ENCODE measurements at places on chromosomes 11 and 22. TPM values are rescaled to one million over a fixed set of nuclear protein-coding genes. Genes with fewer than 3 reads are reported as not detected.

GRCh38 chr22:25076336-25076735 is 123.3 kb upstream of the CRYBB3 start:
- DNase-seq: peak; percentile 29

DNA sequence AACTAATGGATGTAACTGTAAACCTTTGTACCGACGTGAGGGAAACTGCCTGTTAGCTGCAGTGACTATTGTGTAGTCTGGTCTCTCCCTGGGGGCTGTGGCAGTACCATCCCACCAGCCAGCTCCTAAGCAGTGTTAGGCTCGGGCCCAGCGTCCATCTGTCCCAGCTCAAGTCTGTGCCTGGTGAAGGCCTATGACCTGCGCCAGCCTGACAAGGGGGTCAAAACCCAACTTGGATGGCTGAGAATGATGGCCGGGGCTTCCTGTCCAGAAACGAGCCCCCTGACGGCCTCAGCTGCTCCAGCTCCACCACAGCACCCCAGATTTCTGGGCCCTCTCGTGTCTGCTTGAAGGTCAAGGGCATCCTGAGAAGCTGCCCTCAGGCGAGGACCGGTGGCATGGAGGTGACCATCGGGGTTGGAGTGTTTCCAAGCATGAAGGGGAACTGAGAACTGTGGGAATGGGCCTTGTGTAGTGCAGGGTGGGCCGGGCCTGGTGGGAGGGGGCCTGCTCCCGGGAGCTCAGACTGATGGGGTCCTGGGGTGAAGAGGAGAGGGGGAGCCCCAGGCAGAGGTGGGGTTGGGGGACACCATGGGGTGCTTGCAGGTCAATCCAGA is 14.3 kb upstream of the SPI1 start:
- no peak for DNase-seq

DNA sequence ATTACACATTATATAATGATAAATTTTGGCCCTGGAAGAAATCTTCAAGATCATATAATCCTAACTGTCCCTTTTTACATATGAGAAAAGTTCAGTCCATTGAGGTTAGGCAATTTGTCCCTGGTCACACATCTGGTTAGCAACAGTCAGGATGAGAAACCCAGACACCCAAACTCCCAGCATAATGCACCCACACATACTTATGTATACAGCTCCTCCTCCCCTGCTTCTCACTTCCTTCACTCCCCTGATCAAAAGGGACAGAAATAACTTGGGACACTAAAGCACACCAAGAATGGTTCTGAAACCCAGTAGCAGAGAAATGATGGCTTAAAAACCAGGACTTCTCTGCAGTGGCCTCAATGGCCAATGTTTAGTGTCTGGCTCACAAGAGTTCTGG is 11.1 kb downstream of the NUMA1 start:
- no peak for DNase-seq

DNA sequence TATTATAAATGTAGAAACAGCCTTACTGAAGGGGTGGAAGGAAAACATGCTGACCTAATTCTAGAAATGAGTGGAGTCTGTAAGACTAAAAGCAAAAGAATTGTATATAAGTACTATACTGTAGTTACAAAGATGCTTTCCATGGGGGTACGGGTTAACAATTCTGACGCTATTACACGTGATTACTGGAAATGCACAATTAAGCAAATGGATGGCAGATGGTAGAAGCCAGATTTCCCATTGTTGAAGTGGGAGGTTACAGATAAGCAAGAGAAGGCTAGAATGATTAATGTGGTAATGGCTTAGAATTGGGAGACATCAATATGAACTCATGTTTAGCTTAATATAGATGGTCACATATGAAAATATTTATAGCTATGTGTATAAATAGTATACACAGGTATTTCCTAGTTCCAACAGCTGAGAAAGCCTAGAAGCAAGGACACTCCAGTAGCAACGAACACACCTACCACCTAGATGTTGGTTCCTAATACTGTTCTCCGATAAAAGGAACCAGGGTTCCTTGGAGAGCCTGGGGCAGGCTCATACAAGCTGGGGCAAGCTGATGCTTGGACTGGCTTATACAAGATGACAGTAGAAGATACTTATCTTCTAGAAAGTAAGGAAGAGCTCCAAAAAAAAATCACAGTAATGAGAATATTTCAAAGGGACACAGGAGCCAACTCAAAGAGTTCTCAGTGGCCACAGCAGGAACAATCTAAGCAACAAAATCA is 13.5 kb downstream of the SMC1B start:
- no peak for DNase-seq

DNA sequence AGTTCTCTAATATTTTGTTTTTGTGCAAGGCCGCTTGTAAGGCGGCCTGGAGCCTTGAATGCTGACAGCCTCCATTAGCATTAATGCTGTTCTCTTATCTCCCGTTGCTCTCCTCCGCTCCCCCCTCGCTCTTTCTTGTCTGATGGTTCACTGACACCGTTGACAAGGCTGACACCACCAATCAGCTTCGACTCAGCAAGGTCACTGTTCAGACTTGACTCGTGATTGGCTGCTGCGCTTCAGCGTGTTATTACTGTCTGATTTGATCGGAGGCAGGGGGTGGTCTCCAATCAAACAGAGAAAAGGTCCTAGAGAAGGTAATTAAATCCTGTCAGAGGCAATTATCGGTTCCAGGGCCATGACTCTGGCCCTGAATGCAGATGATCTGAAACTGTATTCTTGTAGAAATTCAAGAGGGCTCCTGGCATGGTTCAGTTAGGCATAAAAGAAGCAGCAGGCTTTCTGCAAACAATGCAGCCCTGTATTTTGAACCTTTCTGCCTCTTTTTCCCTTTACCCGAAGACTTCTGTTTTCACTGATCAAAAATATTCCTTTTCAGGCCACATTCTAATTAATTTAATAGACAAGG is 49.3 kb upstream of the MPPED2 start:
- no peak for DNase-seq

DNA sequence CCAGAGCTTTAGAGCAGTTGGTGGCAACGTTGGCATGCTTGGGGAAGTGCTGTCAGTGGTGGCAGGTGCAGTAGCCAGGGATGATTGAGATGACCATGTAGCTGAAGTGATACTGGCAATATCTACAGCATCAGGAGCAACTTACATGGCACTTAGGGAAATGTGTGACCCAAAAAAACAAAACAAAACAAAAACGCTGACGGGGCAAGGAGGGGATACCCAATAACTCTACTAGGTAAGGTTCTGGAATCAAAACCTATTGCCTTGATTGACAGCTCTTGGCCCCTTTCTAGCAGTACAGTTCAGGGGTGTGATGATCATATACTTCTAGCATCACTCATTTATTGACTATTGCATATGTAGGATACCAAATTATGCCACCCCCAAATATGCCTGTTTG is 312.6 kb downstream of the AASDHPPT start:
- DNase-seq: no peak

- DNase-seq: no peak
These were observed 3.6 kb downstream of the PIK3IP1 start for GRCh38 chr22:31288496-31289240.

DNA sequence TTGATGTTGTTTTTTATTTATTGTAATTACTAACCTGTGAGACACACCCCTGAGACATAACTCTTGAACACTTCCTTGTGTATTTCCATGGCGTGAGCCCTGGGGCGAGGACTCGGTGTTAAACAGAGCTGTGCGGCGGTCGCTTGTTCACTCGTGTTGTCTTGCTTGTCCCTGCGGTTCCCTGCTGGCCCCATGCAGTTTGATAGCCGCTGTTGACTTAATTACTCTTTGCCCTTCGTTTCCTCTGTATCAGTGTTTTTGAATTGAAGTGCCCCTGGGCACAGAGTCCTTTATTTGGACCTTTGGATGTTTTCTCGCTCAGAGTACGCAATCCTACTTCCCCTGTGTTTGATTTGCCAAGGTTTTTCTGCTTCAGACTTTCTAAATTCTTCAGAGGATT is 52.7 kb downstream of the TBC1D22A start:
- no peak for DNase-seq

- no peak for DNase-seq
These were observed 9.6 kb upstream of the BIRC3 start for GRCh38 chr11:102307727-102308038.

DNA sequence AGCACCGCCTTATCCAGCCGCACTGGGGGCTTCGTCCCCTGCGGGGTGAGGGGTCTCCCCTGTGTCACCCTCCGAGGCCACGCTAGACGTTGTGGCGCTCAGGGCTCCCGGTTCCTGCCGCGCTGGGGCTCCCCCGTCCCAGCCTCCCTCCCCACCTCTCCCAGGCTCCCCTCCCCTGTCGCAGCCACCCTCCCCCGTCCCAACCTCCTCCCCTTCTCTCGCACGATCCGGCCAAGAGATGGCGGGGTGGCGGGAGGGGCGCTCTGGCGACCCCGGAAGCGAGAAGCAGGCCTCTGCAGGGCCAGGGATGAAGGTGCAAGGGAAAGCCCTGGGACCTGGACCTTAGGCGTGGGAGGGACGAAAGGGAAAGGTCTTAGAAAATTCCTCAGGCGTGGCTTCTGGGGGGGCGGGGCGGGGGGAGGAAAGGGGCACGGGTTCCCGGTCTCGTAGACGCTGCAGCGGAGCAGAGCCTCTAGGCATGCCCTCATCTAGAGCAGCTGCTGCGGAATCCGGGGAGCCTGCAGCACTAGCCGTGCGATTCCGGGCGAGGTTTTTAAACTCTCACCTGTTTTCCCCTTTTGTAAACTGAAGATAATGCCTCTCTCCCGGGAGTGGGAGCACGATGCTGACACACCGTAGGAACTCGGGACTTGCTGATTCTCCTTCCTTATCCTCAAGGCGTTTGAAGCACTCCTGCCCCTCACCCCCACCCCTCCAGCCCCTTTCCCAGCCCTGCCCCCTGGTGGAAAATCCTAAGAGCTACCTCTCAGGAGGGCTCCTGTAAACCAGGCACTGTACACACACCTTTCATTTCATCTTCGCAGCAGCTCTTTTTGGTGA is 14.4 kb downstream of the KCNJ5 start:
- no peak for DNase-seq

DNA sequence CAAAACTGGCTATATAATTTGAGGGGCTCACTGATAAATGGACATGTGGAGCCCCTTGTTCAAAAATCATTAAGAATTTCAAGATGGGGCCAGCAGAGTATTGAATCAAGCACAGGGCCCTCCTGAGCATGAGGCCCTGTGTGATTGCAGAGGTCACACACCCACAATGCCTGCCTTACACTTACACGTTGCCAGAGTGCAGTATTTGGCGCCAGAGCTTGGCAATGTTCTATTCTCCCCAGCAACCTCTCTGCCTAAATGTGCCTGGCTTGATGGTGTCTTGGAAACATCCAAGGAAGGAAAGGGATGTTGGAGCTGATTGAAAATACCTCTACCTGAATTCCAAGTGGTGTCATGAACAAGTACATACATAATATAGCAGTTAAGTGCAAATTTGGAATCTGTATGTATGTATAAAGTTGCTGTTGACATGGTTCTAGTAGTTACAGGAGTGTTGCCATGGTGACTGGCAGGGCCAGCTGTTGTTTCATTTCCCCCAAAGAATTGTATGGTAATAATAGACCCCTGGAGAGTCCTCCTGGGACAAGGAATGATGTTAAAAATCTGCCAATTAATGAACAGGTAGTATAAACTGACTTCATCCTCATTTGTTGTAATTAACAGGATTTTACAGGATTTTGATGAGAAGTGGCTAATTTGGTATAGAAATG is 205.7 kb upstream of the NAV2 start:
- DNase-seq: no peak

- DNase-seq: no peak
These were observed 697.9 kb upstream of the ANO5 start for GRCh38 chr11:21494946-21495345.

DNA sequence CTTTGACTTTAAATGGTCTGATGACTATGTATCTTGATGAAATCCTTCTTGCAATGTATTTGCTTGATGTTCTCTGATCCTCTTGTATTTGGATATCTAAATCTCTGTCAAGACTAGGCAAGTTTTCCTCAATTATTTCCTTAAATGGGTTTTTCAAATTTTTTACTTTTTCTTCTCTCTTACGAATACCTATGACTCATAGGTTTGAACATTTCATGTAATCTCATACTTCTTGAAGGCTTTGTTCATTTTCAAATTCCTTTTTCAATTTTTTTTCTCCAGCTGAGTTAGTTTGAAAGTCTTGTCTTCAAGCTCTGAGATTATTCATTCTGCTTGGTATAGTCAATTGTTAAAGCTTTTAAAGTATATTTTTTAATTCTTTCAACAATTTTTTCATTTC is 13.1 kb downstream of the OR10W1 start:
- no peak for DNase-seq

- no peak for DNase-seq
These were observed 757 bp upstream of the RBFOX2 start for GRCh38 chr22:36029406-36029755.

DNA sequence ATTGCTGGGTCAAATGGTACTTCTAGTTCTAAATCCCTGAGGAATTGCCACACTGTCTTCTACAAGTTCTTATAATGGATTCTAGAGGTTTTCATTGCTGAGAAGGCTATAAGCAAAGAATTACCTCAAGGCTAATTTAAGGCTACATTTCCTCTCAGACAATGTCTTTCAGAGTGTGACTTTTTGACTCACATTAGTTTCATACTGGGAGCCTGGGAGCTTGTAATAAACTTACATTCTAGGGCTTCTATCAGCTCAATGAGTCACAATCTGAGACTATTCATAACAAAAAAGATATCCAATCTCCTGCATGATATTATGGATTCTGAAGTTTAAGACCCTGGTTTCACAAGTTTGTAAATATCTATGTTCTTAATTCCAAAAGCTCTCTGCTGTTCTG is 408.7 kb downstream of the LRRC4C start:
- DNase-seq: no peak

DNA sequence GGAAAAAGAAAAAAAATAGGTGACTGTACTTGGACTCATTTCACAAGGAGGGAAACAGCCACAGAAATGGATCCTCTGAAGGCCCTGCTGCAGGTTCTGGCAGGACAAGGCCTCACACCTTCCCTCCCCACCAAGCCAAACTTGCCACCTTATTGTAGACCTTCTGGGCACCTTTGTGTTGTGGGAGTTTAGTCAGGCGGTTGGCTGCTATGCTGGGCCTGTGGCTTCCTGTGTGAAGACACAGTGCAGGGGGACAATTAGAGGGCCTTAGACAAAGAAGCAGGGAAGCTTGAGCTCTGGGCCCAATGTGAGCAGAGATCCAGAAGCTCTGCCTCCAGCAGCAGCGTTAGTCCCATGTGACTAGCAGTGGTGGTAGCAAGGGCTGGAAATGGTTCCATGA is 4.2 kb downstream of the RAB1B start:
- no peak for DNase-seq

- no peak for DNase-seq
These were observed 830 bp downstream of the C11orf97 start for GRCh38 chr11:94513091-94513490.

- DNase-seq: no peak
These were observed 10.3 kb downstream of the APOBEC3A start for GRCh38 chr22:38967451-38968450.

GRCh38 chr11:8253566-8253965 is 10.1 kb downstream of the LMO1 start:
- DNase-seq: no peak

- no peak for DNase-seq
These were observed 4.5 kb downstream of the SLC37A4 start for GRCh38 chr11:119025978-119026766.

GRCh38 chr22:44402196-44403111 is 89.7 kb upstream of the SHISAL1 start:
- no peak for DNase-seq

TUBA8 gene
- 1.1 TPM for total RNA-seq

BIK gene
- 2.3 TPM for total RNA-seq

P4HA3 gene
- total RNA-seq: not detected

PTPMT1 gene
- total RNA-seq: 57.5 TPM
